ENCODE measurements at places on chromosomes 1 and 21.

- no peak for DNase-seq
Observed at GRCh38 chr1:67308136-67308535, 463 bp downstream of the IL12RB2 start.

DNA sequence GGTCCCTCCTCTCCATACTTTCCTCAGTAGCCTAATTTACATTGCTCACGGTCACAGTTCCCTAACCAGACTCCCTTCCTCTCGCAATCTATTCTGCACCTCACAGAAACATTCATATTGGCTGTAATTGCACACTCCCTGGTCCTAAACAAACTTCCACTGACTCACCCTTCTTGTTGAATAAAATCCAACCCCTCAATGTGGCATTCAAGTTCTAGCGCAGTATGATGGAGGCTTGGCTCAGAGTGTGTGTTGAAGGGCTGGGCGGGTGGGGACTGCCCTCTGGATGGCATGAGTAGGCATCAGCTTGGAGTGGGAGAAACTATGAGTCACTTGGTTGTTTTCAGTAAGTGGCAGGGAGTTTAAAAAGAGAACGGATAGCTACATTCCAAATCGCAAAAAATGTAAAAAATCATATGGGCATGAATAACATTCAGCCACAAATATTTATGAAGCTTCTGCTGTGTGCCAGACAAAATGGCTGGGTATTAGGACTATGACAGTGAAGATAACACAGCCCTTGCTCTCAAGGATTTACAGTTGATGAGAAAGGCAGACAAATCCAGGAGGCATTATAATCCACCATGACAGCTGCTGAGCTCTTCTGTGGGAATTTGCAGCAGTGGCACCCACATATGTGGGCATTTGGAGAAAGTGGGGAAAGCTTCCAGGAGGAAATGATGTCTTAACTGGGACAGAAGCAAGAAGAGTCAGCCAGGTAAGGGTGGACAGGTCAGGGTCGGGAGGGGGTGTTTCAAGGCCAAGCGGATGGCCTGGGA lies 42.2 kb upstream of the LYST start:
- no peak for DNase-seq

DNA sequence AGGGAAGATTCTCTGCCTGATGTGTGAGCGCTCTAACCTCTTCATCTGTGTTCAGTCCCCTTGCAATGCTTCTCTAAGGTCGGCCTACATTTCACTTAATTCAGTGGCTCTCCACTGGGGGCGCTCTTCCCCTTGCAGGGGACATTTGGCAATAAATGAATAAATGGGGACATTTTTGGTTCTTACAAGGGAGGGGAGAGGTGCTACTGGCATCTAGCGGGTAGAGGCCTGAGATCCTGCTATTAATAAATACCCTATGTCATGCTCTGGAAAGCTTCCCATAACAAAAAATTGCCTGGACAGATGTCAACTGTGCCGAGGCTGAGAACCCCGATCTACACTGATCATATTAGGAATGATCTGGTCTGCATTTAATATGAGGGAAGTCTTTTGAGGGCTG lies 25.9 kb upstream of the DNAJC11 start:
- peak; percentile 49 for DNase-seq

DNA sequence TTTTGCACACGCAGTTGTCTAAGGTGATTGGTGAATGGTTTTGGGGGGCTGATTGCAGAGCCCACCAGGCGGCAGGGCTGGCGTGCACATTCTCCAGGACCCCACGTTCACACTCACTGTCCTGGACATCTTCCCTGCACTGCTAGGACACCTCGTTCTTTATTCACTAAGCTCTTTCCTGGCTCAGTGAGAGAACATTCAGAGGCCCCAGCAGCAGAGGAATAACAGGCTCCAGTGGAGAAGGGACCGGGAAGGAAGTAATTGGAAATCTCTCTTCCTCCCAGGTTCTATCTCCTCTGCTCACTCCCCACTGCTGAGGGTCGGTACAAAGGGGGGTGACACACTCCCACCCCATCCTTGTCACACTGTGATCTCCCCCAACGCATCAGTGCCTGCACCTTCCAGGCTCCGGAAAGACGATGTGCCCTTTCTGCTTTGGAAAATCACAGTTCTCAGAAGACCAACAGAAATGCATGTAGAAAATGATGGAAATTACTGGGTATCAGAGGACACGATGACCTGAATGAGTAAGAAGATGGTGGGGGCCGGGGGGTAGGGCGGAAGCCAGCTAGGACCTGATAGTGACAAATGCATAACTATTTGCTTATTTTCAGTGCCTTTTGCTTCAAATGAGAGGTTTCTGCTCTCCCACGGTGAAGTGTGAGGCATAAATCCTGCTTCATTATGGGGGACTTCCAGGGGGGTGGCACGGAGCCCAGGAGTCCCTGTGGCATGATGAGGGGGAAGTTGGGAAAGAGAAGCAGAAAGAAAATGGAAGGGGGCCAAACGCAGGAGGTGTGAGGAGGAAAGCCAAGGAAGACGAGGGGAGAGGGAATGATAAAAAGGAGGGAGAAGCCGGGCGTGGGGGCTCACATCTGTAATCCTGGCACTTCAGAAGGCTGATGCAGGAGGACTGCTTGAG lies 25.2 kb upstream of the KIF26B start:
- DNase-seq, result no peak

DNA sequence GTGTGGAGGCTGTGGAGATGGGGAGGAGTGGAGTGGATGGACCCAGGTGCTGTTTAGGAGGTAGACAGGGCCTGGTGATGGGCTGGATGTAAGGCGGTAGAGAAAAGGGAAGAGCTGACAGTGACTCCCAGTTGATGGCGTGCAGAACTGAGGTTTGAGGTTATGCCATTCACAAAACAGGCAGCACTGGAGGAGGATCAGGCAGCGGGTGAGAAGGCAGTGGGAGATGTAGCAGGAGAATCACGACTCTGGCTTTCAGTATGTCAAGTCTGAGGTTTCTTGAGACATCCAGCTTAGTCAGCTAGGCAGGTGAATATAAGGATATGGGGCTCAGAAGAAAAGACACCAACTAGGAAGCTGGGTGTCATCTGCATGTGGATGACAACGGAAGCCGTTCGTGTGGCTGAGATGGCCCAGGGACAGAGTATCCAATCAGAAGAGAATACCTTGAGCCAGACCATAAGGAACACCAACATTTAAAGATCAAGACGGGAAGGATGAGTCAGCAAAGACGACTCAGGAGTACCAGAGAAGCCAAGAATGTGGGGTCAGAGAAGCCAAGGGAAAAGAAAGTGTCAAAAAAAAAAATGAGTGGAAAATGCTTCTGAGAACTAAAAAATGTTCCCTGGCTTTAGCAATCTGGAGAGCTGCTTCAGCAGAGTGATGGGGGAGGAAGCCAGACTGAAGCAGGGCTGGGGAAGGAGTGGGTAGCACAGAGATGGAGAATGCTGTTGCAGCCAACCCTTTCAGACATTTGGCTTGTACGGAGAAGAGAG lies 15.2 kb downstream of the LRRN2 start:
- no peak for DNase-seq

- DNase-seq, result no peak
Observed at GRCh38 chr1:113891631-113892220, 4.3 kb upstream of the BCL2L15 start.

DNA sequence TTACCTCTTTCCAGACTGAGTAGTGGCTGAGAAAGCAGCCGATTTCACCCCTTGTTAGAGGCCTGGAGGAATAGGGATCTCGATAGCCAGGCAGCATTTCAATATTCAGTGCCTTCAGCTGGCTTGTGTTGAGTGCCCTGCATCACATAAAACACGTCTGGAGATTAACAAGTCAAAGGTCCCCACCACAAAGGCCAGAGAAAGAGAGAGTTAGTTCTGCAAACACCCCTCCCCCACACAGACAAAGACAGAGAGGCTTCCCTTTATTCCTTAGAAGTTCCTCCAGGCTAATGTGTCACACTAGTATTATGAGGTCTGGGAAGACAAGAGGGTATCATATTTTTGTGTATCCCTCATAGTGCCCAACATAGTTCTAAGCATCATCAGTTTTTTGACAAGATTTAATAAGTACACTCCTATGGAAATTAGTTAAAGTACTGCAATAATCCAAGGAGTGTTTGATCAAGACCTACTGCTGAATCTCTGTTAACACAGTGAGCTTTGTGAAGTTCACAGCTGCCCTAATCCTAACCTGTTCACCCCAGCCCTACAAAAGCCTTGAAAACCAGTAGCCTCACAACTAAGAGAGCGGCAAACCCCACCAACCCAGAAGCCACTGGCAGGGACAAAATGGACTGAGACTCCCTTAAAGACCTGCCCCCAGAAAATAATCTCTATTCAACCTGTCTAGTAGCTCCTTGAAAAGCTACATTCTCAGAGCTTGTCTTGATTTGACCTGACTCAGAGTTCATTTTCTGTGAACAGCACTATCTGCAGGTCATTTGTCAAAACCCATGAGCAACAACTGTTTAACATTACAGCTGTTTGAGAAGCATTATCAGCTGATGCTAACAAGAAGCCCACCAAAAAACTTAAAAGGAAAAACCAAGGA lies 91.9 kb downstream of the COLGALT2 start:
- DNase-seq, result no peak

GRCh38 chr1:61160526-61160925 lies 78.2 kb downstream of the NFIA start:
- no peak for DNase-seq

DNA sequence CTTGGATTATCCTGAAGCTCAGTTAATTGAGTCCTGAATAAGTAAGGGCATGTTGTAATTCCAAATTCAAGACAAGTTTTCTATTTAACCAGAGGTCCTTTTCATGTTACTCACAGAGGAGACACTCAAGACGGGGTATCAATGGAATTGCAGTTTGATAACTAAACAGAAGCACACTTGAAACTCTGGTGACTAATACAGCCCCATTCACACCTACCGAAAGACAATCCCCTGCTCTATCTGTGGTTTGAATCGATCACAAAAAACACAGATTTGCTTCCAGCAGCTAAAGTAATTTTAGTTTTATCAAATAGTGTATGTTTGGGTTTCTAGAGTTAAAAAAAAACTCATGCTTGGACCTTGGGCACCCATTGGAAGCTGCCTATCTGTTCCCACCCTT lies 60.4 kb downstream of the TEX35 start:
- no peak for DNase-seq

DNA sequence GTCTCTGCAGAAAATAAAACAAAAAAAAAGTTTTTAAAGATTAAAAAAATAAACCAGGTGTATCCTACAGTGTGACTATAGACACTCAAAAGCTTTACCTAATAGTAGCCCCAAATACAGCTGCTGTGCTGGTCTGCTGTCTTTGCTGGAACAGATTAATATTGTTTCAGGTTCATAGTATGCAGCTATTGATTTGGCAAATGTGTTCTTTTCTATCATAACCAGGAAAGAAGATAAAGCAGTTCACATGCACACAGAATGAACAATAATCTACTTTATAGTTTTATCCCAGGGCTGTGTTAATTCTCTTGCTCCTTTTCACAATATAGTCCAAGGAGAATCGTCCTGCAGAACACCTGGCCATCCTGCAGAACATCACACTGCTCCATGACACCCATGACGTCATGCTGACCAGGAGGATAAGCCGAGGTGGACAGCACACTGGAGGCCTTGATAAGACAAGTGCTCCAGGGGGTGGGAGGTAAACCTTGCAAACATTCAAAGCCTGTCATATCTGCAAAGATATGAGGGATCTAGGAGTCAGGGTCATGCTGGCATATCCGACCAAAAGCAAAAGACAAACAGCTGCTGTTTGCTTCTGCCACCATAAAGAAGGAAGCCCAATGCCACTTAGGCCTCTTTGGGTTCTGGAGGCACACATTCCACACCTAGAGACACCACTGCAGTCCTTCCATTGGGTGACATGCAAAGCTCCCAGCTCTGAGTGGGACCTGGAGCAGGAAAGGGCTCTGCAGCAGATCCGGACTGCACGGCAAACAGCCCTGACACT lies 86.1 kb upstream of the SLC2A1 start:
- no peak for DNase-seq

GRCh38 chr1:2585318-2586092 lies 1.1 kb upstream of the PRXL2B start:
- peak; percentile 84 for DNase-seq

DNA sequence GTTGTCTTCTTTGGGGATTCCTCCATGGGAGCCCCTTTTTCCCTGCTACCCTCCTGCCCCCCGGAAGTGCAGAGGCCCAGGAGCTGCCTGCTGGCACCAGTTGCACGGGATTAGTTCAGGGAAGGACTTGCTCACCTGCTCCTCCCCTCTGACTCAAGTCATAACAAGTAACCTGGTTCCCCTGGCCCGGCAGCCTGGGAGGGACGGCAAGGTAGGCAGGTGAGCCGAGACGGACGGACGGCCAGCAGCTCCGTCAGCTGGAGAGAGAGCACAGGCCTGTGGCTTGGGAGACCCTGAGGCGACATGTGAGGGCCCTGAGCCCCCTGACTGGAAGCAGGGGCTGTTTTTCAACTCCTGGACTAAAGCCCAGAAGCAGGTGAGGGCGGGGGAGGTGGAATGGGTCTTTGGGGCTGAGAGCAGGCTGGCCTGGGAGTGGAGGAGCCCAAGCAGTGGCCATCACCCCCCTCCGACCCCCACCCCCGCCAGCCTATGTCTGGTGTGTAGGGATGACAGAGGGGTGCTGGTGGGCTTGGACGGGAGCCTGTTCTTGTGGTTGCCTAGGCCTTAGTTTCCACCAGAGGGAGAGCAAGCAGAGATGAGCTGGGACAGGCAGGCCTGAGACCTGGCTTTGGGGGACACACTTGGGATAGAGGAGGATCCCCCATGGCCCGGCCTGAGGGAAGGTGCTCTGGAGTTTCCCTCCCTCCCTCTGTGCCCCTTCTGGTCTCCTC lies at the start of gene INAVA:
INAVA (plus strand) TSS at position 189 of the 731 bp plus-strand sequence. CDS start 3,501 bp downstream, outside the sequence.
- no peak for DNase-seq

- no peak for DNase-seq
Observed at GRCh38 chr1:160910170-160910750, 25.3 kb upstream of the ITLN1 start.

GRCh38 chr1:77014073-77014788 lies 147.0 kb downstream of the ST6GALNAC5 start:
- DNase-seq, result no peak

DNA sequence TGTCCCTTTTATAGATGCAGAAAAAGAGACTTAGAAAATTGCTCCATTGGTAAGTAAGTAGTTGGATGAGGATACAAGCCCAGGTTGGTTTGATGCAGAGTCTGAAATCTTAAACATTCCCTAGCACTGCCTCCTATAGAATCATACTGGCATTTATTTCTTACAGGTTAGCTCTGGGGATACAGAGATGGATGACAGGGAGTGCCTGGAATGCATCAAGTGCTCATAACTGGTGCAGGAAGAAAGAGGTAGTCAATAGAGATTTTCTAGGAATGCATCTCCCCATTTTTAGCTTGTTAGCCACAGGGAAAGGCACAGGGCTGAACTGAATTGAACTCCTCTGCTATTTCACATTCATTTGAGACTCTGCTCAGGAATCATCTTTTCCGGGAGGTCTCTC lies 269.0 kb upstream of the USP24 start:
- no peak for DNase-seq

GRCh38 chr1:172138634-172139033 lies 281.9 kb upstream of the C1orf105 start:
- DNase-seq, result no peak

DNA sequence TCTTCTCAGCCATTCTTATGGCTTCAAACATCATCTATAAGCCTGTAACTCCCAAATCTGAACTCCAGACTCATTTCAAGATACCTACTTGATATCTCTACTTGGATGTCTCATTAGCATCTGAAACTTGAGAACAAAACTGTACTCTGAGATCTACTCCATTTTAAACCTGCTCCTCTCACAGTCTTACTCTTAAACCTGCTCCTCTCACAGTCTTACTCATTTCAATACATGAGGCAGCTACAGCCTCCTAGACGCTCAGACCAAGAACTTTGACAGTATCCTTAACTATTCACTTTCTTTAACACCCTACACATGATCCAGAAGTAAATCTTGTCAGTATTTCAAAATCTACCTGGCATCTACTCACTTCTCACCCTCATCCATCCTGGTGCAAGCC lies 54.3 kb downstream of the NBPF6 start:
- no peak for DNase-seq

All from Right ventricle myocardium superior (tissue), 1 donor.